NCI-H1092 (cell line): ENCODE measurements at places on chromosomes 4 and X.

- DNase-seq: no peak
These were observed 208.1 kb upstream of the ARSJ start for GRCh38 chr4:114187592-114187991.

DNA sequence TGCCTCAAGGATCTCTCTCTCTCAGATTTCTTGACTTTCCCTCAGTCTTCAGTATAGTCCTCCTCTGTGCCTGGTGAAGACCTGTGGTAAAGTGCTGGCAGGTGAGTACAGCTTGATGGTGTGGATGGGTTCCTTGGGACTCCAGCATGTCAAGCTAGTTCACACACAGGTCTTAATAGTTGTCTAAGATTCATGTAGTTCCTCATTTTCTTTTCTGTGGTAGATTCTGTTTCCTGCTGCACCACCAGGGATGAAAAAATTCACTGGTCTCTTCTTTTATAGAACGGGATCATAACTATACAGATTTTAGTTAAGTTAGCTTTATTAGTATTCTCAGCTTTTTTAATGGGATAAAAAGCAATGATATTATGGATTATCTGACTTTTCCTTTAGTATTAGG is 32.5 kb upstream of the PAQR3 start:
- no peak for DNase-seq

DNA sequence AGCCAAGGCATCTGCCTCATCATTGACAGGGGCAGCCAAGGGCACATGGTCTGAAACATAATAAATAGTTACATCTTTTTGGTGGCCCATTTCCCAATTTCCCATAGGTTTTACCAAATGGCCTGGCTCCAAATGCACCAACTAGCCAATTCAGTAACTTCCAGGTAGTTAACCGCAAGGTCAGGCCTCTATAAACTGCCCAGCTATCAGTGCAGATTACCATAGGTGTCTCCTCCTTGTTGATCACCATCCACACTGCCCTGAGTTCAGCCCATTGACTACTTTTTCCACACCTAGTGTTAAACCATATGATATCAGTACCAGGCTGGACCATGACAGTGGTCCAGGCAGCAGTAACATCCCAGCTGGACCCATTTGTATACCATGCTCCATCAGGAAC is 1145.1 kb upstream of the POU3F4 start:
- DNase-seq: no peak

DNA sequence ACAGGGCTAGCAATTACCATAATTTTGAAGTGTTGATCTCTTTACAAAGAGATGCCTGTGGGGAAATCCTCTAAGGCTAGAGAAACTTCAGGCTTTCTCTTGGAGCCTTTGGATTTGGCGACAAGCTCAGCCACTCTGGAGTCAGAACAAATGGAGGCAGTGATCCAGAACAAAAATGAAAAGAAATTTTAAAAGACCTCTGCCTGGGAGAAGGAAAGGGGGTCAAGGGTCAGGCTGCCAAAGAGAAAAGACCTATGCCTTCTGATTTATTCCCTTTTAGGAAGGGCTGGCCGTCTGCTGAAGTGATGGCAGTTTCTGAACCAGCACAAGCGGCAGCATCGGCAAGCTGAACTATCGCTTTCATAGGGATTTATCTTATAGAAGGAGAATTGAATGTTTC is 140.8 kb upstream of the SFRP2 start:
- DNase-seq: no peak

GRCh38 chr4:26289401-26289800 is 31.4 kb upstream of the RBPJ start:
- no peak for DNase-seq

DNA sequence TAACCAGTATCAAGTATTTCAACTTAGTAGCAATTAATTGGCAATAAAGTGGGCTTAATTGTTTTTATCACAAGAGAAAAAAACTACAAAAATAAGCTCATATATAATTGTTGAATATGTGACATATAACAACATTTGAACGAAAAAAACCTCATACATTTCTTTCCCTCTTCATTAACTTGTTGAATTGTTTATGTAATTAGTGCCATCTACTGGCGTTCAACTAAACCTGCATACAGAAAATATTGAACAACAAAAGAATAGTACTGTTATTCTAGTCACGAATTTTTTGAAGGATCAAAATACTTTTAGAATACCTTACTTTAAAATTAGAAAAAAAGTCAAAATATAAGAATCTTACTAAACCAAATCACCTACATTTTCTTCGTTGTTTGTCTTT is 586.5 kb upstream of the FTHL17 start:
- peak; percentile 2 for DNase-seq

DNA sequence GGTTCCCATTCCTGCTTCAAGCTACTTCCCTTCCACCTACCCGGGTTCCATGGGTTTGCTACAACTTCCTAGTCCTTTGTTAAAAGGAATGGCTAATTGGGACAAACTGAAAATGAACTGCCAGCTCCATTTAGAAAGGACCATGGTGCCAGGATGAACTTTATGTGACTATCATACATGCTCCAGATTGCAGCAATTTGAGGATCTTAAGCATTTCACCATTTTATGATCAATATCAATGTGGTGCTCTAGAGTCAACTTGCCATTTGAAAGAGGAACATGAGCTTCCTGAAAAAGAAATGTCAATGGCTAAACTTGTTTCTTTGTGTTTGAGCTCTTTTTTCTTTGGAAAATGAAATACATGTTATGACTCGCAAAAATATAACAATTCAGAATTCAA is 92.7 kb upstream of the IL15 start:
- DNase-seq: no peak

- no peak for DNase-seq
These were observed at the start of gene ANXA3 for GRCh38 chr4:78551420-78552351. Gene ANXA3, plus strand, starts transcription at chr4:78551770. Its CDS starts 2,704 bp downstream, at chr4:78554474.

DNA sequence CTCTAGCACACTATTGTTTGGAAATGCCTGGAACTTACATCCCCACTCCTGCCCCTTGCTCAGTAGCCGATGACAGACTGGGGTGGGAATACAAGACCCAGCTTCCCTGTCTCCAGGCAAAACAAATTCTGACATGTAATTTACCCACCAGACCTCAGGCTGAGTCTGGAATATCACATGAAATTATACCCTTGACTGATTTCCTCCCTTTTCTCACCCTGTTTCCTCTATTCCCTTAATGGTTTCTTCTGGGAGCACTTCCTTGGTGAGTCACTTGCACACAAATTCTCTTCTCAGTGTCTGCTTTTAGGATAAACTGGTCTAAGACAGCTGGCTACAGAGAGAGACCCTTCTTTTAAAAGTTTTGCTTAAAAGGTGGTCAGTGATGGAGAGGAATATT is 65.8 kb upstream of the DIPK2B start:
- no peak for DNase-seq

- no peak for DNase-seq
These were observed 62.3 kb downstream of the UCHL1 start for GRCh38 chr4:41318839-41319530.

DNA sequence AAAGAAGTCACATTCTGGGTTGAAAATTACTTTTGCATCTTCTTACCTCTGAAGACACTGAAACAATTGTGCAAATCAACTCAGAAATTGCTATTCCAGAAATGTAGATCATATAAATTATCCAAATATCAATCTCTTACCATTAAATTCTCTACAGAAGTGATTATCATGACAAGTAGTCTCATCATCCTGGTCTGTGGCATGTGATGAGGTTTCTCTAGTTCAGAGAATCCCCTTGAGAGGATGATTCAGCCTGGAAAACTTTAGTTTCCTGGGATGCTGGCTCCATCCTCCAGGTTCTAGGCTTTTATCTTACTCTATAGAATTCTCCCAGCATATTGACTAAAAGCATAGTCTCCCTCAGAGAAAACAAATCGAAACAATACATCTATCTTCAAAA is 76.2 kb upstream of the S100G start:
- DNase-seq: no peak
